ENCODE measurements at places on chromosomes 6 and 20.

DNA sequence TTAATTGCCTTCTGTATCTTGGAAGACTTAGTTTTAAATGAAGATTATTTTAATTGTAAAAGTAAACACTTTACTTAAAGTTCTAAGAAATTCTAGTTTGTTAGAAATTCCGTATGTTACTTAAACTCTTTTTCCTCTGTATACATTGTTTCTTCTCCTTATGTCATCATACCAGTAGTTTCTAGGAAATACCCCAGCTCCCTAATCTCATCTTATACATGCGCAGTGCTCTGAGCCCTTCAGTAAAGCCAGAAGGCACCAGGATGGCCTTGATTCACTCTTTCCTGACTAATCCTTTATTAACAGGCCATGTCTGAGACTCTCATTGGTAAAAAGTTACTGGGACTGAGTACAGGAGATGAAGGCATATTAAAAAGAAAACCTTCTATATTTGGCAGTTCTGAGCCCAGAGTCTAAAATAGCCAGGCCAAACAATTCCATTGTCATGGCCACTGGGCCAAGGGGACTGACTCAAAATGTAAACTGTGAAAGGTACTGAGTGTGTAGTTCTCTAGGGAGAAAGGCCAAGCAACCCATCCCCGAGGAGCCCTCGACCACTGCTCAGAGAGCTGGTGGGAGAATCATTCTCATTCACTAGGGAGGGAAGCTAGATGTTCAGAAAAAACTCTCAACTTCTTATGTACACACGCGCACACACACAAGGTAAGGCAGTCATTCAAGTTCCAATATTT, 25.0 kb downstream of the SLC22A1 start:
- no peak for DNase-seq

GRCh38 chr6:106334646-106335448, 9.3 kb upstream of the ATG5 start:
- DNase-seq: no peak

- DNase-seq: no peak
These were observed 806.6 kb downstream of the C6orf118 start for GRCh38 chr6:164502833-164503232.

DNA sequence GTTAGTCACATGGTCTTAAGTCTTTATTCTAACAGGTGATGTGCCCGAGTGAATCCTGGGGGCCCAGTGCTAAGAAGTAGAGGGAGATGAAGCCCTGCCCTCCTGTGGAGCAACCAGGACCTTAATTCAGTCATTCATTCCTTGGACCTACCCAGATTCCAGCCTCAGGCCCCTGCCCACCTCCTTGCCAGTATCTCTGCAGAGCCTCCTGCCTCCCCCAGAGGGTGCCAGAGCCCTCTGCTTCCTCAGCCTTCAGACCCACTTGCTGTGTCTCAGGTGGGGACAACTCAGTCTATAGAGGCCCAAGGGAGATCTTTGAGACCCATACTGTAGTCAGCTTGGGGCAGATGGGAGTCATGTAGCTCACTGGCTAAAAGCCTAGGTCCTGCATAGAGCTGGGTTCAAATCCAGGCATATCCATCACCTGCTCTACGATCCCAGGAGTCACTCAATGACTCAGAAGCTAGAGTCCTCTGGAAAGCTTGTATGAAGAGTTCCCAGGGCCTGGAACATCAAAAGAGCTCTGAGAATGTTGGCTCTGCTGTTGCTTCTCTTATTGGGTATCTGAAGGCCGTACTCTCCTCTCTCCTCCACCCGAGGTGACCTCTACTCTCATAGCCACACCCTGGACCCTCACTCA, 3.9 kb upstream of the SIGLEC1 start:
- no peak for DNase-seq

GRCh38 chr6:160092602-160093001, 29.0 kb upstream of the SLC22A1 start:
- DNase-seq: no peak

DNA sequence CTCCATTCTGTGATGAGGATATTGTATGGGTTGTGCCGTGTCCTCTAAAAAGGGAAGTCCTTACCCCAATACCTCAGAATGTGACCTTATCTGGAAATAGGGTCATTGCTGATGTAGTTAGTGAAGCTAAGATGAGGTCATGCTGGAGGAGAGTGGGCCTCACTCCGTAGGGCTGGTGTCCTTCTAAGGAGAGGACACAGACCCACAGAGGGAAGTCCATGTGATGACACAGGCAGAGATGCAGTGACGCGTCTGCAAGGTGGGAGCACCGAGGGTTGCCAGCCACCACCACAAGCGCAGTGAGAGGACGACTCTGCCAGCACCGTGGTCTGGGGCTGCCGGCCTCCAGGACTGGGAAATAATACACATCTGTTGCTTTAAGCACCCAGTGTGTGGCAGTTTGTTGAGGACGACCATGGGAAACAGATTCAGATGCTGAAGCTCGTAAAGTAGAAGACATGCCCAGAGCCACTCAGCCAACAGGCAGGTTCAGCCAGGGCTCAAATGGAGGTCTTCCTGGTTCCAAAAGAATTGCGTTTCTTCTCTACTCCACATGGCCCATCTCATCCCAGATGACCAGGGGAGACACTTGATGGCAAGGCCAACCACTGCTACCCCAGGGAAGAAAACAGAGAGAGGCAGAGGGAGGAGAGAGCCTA, 59.2 kb upstream of the DUSP22 start:
- DNase-seq: no peak

- DNase-seq: no peak
These were observed 132.1 kb upstream of the KCNG1 start for GRCh38 chr20:51154708-51155690.

GRCh38 chr6:12410946-12411345, 120.8 kb downstream of the EDN1 start:
- no peak for DNase-seq

DNA sequence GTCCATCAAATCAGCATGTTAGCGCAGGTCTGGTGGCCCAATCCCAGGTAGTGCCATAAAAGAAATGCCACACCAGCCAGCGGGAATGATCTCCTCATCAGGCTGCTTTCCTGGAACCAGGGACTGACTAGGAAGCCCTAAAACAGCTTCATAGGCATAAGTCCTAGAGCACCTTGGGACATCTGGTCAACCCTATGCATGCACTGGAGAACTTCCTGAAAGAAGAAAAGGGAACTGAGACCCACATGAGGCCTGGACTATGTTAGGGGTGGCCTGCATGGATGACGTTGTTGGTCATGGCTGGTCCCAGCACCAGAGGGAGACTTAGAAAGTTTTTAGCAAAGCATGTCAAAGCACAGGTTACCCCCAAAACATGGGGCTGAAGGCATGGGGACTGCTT, 7.6 kb upstream of the KCNK16 start:
- DNase-seq: no peak

- DNase-seq: no peak
These were observed 76.3 kb downstream of the MTFR2 start for GRCh38 chr6:136173519-136174507.

- no peak for DNase-seq
These were observed 3.9 kb downstream of the STXBP5 start for GRCh38 chr6:147207837-147208754.

- DNase-seq: no peak
These were observed 171.0 kb upstream of the CCN2 start for GRCh38 chr6:132122176-132122575.

DNA sequence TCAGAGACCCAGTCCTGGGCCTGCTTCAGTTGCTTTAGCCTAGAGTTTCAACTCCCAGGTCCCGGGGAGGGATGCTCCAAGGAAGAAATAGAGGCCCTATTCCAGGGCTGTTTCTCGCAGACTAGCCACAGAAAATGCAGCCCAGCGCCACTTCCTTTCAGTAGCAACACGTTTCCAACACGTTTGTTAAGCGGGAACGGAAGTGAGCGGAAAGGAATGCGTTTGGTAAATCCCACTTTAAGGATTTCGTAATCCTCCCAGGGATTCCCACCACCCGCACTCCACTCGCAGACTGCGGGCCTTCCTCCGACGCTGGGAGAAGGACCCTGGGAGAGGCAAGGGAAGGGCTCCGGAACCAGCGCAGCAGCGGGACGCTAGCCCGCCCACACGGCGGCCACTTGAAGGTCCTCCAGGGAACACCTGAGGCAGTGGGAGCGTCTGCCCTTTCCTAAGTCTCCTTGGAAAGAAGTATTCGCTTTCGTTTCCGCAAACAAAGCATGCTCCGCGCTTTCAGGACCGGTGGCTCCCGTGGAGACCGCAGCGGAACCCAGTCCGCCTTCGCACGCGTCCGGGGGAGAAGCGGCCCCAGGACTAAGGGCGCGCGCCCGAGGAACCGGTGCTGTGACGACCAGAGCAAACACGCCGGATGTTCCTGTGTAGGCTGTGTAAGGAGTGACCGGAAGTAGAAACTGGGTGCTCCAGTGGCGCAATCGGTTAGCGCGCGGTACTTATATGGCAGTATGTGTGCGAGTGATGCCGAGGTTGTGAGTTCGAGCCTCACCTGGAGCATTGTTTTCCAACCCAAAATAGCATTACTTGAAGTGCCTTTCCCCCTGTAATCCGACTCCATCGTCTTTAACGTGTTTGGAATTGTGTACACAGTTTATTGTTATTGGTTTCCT, 227.6 kb upstream of the PRSS16 start:
- DNase-seq: peak; percentile 89

DNA sequence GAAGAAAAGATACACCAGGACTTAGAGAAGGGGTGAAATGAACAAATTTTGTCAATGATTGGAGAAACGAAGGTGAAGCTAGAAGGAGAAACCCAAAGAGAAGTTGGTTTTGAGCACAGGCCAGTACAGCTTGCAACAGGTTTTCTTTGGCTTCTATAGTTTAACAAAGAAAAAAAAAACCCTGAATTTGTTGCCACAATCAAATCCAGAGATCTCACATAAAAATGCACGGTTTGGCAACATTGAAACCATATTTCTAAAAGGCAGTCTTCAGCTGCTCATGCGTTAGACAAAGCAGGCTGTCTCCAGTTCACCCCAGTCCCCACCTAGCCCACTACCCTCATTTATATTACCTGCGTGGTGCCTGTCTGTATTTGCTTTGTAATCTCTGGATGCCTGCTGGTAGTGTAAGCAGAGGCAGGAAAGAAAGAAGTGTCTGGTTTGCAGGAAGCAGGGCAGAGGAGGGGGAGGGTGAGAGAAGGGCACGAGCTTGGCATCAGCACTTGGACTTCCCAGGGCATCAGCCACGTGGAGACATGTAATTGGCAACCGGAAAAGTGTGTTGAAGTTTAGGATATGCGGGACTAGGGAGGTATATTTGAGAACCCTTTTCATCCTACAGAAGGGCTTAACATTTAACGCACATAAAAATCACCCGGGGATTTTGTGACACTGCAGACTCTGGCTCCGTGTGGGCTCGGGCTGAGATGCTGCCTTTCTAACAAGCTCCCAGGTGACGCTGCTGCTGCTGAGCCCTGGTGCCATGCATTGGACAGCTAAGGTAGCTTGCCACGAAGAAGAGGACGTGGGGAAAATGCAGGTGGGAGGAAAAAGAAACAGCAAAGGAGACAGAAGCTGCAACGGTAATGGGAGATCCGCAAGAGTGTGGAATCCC, 14.4 kb downstream of the PFDN4 start:
- no peak for DNase-seq

DNA sequence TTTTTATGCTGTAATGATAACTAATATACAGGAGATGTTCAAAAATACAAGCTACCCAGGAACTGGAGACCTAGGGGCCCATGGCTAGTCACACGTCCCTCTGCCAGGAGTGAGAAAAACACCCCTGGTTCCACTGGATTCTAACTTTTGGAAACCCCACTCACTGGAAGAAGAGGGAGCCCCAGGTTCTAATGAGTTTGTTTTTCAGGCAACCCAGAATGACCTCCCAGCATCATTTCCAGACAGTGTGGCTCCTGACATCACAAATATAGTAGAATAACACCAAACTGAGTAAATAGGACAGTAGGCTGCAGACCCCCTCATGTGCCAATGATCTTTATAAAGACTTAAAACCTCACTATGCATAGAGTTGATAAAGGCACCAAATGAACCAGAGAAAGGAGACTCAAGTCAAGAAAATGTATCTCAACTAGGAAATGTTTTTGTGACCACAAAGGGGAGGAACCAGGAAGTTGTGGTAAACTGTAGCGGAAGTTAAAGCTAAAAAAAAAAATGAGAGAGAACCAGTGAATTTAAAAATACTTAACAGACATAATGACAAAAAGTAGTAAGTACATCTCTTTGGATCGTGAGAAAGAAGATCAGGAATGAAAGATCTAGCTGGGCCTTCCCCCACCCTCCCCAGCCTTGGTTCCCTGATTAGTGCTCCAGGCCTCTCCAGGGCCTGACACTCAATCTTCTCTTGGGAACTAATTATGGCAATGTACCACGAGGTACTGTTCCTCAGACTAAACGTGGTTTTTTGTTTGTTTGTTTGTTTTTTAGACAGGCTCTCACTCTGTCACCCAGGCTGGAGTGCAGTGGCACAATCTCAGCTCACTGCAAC, 19.8 kb downstream of the HLA-E start:
- DNase-seq: no peak

GRCh38 chr6:119065382-119065781, 13.1 kb downstream of the FAM184A start:
- no peak for DNase-seq

DNA sequence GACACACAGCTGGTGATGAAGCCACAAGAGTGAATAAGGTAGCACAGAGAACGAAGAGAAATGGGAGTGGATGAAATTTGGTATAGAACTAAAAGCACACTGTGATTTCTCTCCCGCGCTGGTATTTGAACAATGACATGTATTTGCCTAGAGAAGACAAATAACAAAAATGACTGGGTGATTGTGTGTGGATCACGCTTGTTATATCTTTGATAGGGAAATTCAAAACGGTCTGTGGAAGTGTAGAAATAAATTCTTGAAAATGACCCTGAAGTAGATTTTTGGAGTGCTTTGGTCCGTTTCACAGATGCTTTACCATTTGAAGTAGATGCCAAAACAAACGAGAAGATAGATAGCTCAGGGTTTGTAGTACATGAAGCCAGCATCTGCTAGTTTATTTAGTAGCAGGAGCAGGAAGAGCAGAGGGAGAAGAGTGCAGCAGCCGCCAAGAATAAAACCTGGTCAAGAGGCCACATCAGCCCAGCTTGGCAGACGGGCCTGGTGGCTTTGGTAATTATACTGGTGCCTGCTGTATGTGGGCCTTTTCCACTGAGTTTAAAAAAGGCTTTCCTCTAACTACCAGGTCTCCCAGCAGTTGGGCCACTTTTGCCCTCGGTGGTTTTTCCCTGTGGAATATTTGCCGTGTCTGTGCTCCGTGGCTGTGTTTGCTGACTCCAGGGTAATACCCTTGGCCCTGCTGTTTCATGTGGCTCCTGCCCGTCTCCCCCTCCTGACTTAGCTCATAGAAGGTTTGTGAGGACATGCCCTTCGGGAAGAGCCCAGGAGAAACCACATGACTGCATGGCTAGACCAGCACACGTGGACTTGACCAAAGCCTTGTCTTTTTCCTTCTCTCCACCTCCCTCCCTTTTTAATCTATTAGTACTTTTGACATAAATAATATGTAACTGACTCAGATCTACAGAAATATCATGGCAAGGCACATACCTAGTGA, 294.0 kb downstream of the SOX4 start:
- no peak for DNase-seq

All from NCI-H187 treated with DMSO at 0.1 percent for 48 hours (cell line).